ENCODE measurements at places on chromosomes 2 and 18.

DNA sequence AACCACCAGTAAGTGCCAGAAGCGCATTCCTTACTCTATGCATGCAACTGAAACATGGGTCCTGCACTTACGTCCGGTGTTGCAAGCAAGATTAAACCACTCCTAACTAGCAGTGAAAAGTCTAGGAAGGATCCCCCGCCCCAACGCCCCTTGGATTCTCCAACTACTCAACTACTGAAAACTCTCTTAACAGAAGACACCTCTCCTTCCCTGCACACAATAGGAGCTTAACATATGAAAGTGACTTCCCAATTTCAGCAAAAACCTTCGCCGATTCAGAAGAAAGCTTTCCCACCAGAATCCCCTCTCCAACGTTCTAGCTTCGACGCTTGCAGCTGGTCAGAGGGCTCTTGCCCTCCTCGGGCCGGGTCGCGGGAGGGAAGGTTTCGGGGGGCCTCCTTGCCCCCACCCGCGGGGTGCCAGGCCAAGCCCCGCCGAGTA is 578 bp downstream of the IWS1 start:
- DNase-seq: peak; percentile 52

- DNase-seq: no peak
Measured at GRCh38 chr18:55161916-55162315, 202.7 kb upstream of the CCDC68 start.

DNA sequence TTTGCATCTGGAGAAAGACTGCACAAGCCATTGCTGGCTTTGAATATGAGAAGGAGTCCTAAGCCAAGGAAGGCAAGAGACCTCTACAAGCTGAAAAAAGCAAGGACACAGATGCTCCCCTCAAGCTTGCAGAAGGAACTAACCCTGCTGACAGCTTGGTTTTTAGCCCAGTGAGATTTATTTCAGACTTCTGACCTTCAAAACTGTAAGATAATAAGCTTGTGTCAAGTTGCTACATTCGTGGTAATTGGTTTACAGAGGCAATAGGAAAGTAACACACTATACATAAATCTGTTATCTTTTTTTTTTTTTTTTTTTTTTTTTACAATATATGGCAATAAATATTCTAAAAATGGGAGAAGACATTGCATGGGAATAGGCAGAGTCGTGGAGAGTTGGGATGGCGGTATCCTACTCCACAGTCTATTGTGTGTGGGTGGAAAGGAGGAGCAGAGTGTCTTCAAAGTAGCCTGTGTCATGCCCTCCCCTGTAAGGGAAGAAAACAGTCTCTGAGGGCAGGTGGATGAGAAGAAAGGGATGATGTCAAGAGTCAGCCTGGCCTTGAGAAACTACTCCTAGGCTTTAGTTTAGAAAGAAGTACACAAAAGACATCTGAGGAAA is 196.9 kb downstream of the THSD7B start:
- no peak for DNase-seq

DNA sequence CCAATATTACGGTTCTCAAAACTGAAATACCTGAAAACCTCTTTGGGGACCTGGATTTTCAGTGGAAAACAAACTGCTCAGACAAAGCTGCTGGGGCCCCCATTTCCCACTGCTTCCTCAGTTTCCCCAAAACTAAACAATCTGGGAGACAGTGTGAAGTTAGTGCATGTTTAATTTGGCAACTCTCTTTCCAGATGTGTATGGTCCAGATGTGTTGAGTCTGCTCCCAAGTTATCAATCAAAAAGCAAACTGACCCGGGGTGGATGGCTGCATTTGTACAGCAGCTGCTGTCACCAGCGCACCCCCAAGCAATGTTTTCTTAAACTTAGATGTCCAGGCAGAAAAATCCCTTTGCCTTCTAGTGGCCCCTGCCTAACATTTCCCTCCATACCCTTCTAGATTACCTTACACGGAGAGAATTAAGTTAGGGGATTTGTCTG is 136.9 kb downstream of the COPS8 start:
- peak; percentile 4 for DNase-seq

GRCh38 chr2:83221258-83221657 is 1237.8 kb downstream of the SUCLG1 start:
- no peak for DNase-seq

GRCh38 chr2:142778289-142778688 is 99.2 kb upstream of the KYNU start:
- DNase-seq: no peak

- DNase-seq: no peak
Measured at GRCh38 chr2:172869861-172870260, 134.2 kb downstream of the RAPGEF4 start.

GRCh38 chr2:72673279-72673678 is 152.6 kb downstream of the EXOC6B start:
- DNase-seq: no peak

DNA sequence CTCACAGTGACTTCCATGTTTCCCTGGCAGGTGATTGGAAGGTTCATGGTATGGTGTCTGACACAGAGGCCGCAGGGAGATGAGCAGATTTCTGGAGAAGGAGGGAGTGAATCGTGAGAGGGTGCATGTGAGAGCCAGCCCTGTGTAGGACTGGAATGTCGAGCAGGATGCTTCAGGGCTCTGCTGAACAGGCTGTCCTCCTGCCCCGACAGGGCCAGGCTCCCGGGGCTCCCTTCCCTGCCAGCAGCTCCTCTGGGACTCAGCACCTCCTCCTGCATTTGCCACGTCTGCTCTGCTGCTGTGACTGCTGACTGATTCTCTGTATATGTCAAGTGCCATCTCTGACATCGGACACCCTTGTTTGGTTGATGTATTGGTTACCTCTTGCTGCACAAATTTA is 38.5 kb upstream of the INHBB start:
- DNase-seq: no peak

DNA sequence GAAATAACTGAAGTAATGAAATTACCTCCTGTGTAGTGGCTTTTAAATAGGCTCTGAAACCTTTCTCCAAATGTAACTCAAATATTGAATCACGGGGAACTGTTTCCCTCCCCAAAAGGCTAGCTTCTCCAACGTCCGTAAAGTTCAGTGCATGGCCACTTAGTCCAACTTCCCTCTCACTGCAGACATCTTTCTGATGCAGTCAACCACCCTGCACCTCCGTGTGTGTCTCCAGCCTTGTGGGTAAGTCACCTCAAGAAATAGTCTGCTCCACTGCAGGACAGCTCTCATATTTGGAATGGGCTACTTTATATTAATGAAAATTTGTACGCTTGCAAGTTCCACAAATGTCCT is 152.5 kb upstream of the CYRIA start:
- no peak for DNase-seq

GRCh38 chr2:112885506-112885902 is 25.5 kb upstream of the IL37 start:
- no peak for DNase-seq

DNA sequence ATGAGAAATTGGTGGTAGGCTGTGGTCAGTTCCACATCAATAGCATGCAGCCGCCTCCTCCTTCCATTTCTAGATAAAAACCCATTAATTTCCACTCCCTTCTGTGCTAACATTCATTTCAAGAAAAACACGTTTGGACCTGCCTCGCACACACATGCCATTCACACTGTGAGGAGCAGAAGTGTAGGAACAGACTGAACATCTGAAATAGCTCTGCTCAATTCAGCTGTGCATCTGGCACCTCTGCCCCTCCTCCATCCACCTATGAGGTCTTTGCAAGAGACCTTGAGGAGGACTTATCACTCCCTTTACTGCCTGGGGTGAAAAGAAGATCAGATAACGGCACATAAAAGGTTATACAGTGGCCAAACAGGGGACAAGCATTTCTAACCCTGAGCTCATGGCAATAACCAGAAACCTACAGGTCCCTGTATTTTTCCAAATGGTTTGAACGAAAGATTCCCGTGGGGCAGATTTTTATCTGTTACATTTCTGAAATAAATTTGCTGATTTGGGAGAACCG is 30.8 kb upstream of the LRP2 start:
- no peak for DNase-seq

DNA sequence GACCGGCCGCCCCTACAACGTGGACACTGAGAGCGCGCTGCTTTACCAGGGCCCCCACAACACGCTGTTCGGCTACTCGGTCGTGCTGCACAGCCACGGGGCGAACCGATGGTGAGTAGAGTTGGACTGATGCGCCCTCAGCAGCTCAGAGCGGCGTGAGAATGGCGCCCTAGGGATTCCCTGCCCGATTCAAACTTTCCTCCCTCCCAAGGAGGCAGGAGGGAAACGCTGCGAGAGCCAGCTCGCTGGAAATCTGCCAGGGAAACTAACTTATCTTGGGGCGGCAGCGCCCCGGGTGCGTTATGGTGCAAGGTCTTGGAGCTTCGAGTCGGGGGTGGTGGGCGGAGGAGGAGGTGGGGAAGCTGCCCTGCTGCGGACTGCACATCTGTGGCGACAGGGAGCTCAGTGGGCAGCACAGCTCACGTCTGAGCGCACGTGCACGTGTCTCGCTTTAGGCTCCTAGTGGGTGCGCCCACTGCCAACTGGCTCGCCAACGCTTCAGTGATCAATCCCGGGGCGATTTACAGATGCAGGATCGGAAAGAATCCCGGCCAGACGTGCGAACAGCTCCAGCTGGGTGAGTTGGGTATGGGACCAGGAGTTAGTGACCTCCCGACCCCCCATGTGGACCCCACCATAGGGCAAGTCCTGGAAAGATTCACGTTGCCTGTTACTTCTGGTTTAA is 697 bp downstream of the ITGA4 start:
- peak; percentile 46 for DNase-seq

DNA sequence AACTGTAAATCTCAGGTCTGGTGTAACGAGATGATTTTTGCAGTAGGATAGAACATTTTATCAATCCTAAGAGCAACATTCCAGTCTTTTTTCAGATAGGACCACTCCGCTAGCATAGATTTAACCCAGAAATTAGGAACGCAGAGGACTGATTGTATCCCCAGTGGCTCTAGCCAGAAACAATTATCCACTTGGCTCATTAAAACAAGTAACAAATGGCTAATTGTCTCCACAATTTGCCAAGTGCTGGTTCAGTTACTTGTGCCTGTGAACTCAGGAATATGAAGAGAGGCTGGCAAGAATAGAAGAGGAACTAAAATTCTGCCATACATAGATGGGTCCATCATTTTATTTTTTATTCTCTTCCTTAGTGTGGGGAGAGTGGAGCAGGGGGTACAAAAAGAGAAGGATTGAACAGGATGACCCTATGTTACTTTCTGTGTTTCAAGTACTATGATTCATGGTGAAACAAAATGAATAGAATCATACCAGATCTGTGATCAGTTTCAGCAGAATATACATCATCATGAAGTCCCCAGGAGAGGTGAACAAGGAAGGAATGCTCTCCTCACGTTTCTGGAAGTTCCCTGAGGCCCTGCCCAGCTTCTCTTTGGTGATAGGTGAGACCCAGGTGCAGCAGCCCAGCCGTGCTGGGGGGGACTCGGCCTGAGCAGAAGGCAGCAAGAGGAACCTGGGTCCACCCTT is 121.6 kb downstream of the ARL4C start:
- no peak for DNase-seq

DNA sequence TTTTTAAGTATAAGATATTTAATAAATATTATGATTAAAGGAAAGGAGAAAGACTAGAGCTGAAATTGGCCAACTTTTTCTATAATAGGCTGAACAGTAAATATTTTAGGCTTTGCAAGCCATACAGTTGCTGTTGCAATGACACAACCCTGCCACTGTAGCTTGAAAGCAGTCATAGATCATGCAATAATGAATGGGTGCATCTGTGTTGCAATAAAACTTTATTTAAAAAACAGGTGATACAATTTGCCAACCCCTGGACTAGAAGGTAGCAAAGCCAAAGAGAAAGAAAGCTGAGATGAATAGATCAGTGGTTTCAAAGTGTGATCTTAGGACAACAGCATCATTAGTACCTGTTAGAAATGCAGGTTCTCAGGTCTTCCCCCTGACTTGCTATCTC is 219.1 kb downstream of the SETBP1 start:
- no peak for DNase-seq

GRCh38 chr18:74463983-74464382 is 6.9 kb upstream of the DIPK1C start:
- DNase-seq: no peak

GRCh38 chr18:70039186-70039585 is 91.5 kb upstream of the CD226 start:
- DNase-seq: no peak

All from AG20443 (cell line).